ENCODE measurements at places on chromosomes 7 and 10. TPM values are rescaled to one million over a fixed set of nuclear protein-coding genes. Genes with fewer than 3 reads are reported as not detected.

Gene SLC18A3
- total RNA-seq = not detected

Gene CHST15
- total RNA-seq = 7.2 TPM

DNA sequence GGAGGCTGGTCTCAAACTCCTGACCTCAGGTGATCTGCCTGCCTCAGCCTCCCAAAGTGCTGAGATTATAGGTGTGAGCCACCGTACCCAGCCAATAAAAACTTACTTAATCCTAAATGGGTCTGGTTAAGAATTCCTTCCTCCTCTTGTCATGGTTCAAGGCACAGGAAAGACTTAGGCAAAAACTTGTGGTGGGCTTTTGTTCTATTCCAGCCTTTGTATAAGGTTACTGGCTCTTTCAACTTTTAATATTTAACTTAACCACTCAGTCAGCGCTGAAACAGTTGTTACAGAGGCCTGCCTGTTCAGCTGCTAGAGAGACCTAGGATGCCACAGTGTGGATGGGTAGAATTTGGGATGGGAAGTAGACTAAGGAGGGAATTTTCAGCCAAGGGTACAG, 28.1 kb upstream of the GARS1 start:
- DNase-seq = no peak

- no peak for DNase-seq
Measured at GRCh38 chr10:122974543-122975064, 5.6 kb upstream of the PSTK start.
